ENCODE measurements at places on chromosomes 6 and 20.

DNA sequence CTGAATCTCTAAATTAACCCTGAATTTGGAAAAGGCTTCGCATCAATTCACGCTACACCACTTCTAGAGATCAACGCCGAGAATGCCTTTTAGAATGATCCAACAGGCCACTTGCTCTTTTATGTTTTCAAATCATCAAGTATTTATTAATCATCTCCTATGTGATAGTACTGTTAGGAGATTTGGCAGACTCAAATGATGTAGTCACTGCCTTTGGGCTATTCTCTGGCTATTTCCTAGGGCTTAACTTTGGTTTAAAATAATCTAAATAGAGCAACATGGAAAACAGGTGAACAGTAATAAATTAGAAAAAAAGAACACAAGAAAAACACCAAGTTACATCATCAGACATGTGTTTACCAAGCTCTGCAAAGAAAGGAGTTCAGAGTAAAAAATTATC, 140.3 kb downstream of the TENT5A start:
- DNase-seq, result no peak

DNA sequence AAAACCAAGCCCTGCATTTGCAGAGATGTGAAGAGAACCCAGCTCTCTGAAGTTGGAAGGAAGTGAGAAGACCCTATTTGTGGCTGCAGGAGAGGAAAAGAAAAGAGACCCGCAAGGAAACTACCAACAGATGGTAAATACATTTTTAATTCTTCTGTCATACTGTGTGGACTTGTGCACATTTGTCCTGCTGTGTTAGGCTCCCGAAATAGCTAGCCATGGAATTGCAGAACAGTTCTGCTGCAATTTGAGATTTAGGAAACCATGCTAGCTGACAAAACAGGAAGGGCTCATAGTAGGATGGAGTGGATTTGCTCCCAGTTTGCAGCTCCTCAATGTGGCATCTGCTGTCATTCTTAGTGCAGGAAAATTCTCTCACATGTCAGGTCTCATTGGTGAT, 12.1 kb upstream of the ATXN1 start:
- DNase-seq, result no peak

GRCh38 chr6:38370653-38371601, 268.8 kb downstream of the BTBD9 start:
- peak; percentile 64 for DNase-seq

DNA sequence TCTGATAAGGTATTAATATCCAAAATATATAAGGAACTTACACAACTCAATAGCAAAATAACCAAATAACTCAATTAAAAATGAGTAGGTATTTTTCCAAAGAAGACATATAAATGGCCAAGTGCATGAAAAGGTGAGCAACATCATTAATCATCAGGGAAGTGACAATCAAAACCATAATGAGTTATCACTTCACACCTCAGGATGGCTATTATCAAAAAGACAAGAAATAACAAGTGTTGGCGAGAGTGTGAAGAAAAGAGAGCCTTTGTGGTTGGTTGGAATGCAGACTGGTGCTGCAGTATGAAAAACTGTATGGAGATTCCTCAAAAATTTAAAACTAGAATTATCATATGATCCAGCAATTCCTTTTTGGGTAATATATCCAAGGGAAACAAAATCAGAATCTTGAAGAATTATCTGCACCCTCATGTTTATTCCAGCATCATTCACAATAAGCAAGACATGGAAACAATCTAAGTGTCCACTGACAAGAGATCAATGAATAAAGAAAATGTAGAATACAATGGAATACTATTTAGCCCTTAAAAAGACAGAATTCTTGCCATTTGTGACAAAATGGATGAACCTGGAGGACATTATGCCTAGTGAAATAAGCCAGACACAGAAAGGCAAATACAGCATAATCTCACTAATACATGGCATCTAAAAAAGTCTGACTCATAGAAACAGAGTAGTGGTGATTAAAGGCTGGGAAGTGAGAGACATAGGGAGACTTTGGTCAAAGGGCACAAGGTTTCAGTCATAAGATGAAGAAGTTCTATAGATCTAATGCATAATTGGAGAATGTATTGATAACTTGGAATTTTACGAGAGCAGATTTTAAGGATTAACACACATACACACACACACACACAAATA, 175.6 kb downstream of the FOXA2 start:
- DNase-seq, result no peak

GRCh38 chr6:160435935-160436334, 87.8 kb downstream of the SLC22A3 start:
- no peak for DNase-seq

DNA sequence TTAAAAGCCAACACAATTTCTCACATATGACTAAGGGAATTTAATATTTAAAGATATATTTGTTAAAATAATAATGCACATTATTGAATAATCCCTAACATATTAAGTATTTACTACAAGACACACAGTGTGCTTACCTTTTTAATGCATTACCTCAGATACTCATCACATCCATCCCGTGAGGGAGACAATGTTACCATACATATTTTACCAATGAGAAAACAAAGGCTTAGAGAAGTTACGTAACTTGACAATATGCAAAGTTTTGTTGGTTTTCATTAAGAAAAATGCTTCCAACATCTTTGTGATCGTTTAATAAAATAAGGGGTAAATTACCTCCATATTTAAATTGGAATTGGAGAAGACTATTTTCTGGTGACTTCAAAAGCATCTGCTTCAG, 4.3 kb downstream of the IFNGR1 start:
- DNase-seq, result no peak

DNA sequence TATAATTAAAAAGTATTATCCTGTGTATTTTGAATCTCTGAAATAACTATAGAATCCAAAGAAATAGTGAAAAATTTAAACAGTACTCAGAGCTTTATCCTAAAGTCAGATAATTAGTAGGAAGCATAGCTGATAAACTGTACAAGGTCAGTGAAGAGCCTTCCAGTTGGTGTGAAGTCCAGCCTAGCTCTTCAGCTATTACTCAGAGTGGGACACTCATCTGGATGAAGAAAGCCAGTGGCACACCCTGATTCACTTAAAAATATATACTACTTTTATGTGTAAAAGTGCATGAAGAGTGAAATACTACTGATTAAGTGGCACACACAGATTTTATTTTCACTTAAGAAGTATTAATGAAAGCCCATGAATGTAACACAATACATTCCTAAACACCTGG, 3.1 kb downstream of the IFNGR1 start:
- DNase-seq, result no peak

- DNase-seq, result no peak
Measured at GRCh38 chr6:28334286-28335039, 1.5 kb downstream of the ZSCAN31 start.

DNA sequence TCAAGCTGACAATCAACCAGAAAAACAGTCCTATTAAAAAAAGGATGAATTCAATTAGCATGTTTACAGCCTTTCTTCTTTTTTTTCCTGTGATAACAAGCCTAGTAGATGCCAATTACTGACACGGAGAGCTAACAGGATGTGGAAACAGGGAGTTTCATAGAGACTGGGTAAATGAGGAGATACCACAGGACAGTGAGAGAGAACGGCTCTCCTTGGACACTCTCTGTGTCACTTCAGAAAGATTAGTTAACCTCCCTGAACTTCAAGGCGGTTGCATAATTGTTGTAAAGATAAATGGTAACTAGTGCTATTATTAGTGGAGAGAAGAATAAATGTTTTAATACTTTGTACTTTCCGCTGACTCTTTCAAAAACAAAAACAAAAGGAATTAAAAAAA, 14.8 kb downstream of the SLC17A5 start:
- DNase-seq, result no peak

- DNase-seq, result no peak
Measured at GRCh38 chr6:95548188-95548786, 29.0 kb upstream of the MANEA start.

DNA sequence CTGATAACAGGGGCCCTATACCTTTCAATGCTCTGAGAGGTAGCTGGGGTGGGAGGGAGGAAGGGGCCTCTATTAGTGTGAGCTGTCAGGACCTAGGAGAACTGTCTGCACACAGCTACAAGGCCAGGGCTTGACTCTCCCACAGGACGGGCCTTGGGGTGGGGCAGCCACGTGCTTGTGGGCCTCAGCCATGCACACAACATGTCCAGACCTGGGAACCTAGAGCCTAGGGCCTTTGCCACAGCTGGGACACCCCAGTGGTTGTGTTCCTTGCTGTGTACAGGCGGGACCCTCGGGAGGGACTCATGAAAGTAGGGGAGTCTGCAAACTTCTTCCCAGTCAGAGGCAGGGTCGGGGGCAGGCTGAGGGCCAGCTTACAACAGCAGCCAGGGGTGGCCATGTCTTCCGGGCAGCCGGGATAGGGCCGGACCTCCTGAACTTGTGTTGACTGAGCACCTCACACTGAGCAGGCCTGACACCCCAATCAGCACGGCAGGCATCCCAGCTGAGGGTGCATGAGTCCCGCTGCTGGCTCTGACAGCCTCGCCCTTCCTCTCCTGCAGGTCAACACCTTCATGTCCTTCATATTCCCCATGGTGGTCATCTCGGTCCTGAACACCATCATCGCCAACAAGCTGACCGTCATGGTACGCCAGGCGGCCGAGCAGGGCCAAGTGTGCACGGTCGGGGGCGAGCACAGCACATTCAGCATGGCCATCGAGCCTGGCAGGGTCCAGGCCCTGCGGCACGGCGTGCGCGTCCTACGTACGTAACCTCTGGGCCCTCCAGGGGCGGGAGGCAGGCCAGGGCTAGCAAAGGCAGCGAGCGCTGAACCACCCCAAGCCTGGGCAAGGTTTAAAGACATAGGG, 41.9 kb upstream of the MRGBP start:
- DNase-seq, result no peak

DNA sequence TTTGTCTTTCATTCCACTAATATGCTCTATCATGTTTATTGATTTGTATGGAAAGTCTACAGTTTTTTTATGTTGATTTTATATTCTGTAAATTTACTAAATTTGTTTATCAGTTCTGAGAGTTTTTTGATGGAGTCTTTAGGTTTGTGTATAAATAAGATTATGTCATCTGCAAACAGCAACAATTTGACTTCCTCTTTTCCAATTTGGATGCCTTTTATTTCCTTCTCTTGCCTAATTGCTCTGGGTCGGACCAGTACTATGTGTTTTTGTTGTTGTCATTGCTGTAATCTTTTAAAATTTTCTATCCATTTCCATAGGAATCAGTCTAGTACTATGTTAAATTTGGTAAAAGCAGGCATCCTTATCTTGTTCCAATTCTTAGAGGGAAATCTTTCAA, 31.5 kb upstream of the POLR1H start:
- DNase-seq, result no peak

GRCh38 chr6:106381881-106382280, 21.4 kb downstream of the CRYBG1 start:
- no peak for DNase-seq

- DNase-seq, result no peak
Measured at GRCh38 chr6:125198398-125198937, 44.9 kb downstream of the TPD52L1 start.

GRCh38 chr6:33279971-33280511, 3.1 kb downstream of the B3GALT4 start:
- no peak for DNase-seq

DNA sequence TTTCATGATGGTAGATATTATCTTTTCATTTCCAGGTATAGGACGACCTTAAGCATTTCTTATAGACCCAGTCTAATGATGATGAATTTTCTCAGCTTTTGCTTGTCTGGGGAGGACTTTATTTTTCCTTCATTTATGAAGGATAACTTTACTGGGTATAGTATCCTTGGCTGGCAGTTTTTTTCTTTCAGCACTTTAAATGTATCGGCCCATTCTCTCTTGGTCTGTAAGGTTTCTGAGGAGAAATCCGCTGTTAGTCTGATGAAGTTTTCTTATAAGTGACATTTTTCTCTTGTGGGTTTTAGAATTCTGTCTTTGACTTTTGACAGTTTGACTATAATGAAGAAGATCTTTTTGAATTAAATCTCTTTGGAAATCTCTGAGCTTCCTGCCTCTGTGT, 144.7 kb upstream of the SLC22A23 start:
- no peak for DNase-seq

DNA sequence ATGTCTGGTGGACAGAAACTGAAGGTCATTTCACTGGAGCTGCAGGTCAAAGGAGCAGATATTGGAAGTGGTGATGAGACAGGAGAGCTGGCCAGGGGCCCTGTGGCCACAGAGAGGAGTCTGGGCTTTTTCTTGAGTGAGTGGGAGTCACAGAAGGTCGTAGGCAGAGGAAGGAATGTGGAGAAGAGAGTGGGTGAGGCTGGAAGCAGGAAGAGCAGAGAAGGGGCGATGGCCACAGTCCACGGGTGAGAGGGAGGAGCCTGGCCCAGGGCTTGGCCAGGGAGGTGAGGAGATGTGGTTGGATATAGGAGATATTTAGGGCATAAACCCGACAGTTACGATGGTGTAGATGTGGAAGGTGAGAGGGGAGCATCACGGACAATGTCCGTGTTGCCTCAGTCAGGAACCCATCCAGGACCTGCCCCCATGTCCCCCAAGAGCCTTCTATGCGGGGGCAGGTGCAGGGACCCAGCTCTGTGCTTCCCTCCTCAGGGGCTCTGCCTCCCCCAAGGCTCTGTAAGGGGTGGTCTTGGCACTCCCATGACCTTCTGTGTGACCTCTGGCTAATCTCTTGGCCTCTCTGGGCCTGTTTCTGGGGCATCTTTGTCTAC, 150.5 kb upstream of the PTPN1 start:
- no peak for DNase-seq

- no peak for DNase-seq
Measured at GRCh38 chr6:157860505-157860991, 37.5 kb downstream of the SNX9 start.

- no peak for DNase-seq
Measured at GRCh38 chr20:48451401-48451800, 376.4 kb downstream of the PREX1 start.

- DNase-seq, result no peak
Measured at GRCh38 chr6:139871803-139872510, 497.5 kb upstream of the CITED2 start.

GRCh38 chr6:5677219-5678000, 329.3 kb downstream of the NRN1 start:
- DNase-seq, result no peak

DNA sequence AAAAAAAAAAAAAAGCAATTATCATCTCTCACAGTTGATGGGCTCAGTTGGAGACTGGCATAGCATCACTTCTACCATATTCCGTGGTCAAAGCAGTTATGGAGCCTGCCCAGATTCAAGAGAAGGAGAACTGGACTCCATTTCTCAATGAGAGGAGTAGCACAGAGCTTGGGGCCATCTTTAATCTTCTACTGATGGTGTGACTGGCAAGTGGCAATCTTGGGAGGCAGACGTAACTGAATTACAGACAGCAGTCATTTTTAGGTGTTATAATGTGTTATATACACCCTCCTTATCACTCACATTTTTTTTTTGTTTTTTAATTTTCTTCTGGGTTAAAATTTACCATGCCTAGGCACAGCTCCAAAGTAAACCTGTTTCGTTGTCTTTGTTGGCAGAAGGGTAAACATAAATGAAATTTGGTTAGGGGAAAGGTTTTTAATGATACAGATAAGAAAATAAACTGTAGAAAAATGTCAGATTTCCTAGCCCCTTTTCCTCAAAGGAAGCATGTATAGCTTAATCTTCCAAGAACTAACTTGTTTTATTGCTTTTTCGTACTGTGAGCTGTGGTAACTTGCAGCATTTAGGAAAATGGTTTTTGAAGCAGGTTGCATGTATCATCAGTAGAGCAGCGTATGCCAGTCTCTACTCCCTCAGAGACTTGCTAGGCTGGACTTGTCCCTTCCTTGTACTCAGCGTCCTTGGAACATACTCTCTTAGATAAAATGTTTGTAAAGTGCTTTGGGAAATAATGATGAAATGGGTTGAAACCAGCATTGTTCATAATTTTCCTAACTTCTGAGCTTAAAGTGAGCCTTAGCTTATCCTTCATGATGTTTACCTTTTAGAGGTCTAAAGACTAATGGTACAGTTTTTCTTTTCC, 25.7 kb downstream of the ZFAND3 start:
- no peak for DNase-seq

- no peak for DNase-seq
Measured at GRCh38 chr6:170443151-170443662, 109.9 kb downstream of the PSMB1 start.
